CD4-positive, alpha-beta T cell treated with Interleukin-6 at 100 ng/mL for 8 hours (primary cell): ENCODE measurements at places on chromosomes 5 and 9.

- no peak for DNase-seq
Measured at GRCh38 chr5:1561402-1561929, 37.7 kb upstream of the LPCAT1 start.

DNA sequence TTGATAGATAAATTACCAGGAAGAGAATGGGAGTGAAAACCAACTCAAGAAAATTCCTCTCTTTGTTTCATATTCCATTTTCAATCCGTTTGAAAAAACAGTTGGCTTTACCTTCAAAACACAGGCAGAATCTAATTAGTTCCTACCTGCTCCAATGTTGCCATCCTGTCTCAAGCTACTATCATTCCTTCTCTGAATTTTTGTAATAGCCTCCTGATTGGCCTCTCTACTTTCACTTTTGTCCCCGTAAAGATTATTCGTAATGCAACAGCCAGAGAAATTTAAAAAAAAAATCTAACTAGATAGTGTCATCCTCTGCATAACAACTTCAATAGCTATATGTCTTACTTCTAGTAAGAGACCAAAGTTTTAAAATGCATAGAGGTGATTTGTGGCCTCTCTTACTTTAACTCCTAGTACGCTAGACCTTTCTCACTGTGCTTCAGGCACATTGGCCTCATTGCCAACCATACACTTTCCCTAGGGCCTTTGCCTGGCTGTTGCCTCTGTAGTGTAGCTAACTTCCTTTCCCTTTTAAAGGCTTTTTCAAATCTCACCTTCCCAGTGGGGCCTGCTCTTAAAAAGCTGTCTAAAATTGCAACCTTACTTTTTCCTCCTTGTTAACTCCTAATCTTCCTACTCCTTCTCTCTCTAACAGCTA lies 311.3 kb upstream of the GRIN3A start:
- no peak for DNase-seq

DNA sequence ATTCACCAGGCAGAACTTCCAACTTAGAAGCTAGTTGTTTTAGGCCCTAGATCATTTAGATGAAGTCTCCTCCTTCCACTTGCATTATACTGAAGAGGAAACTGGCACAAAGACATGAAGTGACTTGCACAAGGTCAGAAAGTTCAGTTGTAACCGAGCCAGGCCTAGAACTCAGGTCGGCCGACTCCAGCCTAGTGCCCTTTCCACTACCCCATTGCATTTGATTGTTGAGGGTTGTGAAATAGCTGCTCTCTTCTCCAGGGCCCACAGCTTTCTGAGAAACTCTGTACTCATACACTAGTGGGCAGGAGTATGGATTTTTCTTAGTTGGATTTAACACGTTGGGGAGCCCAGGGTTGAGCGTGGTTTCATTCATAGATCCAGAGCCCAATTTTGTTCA lies 5.6 kb downstream of the ZNF462 start:
- DNase-seq: no peak

GRCh38 chr5:165616490-165617405 lies 2111.3 kb downstream of the MAT2B start:
- no peak for DNase-seq

DNA sequence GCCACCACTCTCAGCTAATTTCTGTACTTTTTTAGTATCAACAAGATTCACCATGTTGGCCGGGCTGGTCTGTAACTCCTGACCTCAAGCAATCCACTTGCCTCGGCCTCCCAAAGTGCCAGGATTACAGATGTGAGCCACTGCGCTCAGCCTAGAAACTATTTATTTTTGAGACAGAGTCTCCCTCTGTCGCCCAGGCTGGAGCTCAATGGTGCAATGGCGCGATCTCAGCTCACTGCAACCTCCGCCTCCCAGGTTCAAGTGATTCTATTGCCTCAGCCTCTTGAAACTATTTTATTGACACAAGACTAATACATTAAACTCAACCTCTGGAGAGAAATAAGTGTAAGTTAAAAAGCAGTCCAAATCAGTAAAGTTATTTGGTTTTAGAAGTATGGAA lies 34.0 kb downstream of the IL6ST start:
- DNase-seq: no peak

GRCh38 chr5:139492700-139493192 lies 10.2 kb upstream of the STING1 start:
- no peak for DNase-seq

GRCh38 chr9:78982849-78983248 lies 588.9 kb upstream of the TLE4 start:
- no peak for DNase-seq

GRCh38 chr5:173451031-173451430 lies 122.8 kb upstream of the STC2 start:
- DNase-seq: no peak

DNA sequence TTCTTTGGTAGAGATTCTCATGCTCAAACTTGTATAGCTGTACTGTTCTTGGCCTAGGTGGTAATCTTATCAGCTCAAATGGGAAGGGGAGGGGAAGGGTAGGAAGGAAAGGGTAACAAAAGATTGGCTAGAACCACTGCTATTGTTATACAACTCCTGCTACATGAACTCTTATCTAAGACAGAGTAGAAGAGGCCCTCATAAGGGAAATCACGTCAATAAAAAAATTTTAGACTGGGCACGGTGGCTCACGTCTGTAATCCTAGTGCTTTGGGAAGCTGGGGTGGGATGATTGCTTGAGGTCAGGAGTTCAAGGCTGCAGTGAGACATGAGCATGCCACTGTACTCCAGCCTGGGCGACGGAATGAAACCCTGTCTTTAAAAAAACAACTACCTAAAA lies 15.9 kb downstream of the STOM start:
- no peak for DNase-seq

- no peak for DNase-seq
Measured at GRCh38 chr9:16207161-16207560, 654.3 kb downstream of the CCDC171 start.

GRCh38 chr5:37789991-37790390 lies 49.9 kb downstream of the GDNF start:
- DNase-seq: no peak

GRCh38 chr9:91933556-91934352 lies 16.3 kb downstream of the ROR2 start:
- no peak for DNase-seq

- no peak for DNase-seq
Measured at GRCh38 chr5:76165029-76165428, 81.8 kb downstream of the SV2C start.

DNA sequence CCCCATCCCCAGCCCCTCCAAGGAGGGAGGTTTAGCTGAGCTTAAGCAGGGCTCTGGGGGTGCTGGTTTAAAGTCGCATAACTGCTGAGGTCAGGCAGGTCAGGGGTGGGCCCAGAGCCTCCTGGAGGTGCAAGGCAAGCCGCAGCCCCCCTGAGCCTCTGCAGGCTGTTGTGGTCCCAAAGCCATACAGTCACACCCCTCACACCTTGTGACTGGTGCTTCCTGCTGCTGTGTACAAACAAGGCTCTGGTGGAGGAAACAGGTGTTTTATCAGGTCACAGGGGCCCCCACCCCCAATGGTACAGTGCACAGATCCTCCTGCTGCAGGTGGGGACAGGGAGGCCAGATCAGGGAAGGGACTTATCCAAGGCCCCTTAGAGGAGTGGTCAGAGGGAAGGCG lies 8.0 kb downstream of the TCF7 start:
- DNase-seq: peak; percentile 81

GRCh38 chr9:91245431-91246313 lies 116.0 kb downstream of the AUH start:
- DNase-seq: no peak

DNA sequence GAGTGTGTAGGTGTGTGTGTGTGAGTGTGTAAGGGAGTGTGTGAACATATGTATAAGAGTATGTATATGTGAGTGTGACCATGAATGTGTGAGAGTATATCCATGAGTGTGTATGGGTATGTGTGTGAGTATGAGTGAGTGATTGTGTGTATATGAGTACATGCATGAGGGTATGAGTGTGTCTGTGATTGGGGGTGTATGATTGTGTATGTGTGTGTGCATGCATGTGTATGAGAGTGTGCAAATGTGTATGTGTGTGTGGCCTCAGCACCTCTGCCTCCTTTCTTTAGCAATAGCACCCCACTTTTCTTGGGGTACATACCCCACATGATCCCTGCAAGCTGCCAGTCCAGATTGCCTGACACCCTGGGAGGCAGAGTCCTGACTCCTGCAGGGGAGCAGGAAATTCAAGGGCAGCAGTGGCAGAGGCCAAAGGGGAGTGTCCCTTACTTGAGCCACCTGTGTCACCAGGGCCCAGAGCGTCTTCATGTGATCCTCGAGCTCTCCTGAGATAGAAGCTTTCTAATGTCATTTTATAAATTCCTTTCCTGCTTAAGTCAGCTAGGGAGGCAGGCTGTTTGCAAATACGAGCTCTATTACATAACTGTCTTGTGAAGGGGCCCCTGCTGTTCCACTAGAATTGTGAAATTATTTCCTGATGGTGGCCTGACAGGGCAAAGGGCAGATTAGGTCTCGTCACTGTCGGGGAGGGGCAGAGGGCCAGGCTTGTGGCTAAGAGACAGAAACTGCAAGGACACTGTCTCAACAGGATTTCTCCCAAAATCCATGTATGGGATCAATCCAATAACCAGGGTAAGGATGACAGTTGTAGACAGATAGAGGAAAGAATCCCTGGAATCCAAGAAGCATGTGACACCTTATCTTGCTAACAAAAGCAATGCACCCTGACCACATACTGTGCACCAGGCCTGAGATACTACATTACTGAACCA lies 389.1 kb downstream of the GADD45G start:
- no peak for DNase-seq

GRCh38 chr5:132812781-132813598 lies at the start of gene SOWAHA:
SOWAHA (plus strand) TSS chr5:132813302; CDS start chr5:132813622, 320 bp downstream.
- DNase-seq: no peak

GRCh38 chr5:113036826-113037225 lies 60.2 kb downstream of the DCP2 start:
- DNase-seq: no peak

GRCh38 chr9:113391917-113392316 lies 9.2 kb downstream of the ALAD start:
- DNase-seq: no peak

- no peak for DNase-seq
Measured at GRCh38 chr9:96612105-96612965, 7.3 kb downstream of the CDC14B start.

DNA sequence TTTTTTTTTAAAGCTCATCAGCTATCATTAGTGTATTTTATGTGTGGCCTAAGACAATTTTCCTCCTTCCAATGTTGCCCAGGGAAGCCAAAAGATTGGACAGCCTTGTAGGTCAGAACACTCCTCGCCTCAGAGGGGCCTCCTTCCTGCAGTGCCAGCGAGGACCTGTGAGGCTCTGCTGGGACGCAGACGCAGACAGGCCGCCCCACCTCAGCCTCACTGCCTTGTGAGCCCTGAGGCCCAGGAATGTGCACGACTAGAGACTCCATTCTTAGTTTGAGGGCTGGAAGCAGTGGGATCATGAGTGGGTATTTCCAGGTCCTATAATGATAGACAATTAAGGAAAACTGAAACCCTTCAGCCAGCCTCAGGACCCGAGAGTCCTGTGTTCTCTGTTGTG lies 85.4 kb downstream of the PJA2 start:
- DNase-seq: no peak

DNA sequence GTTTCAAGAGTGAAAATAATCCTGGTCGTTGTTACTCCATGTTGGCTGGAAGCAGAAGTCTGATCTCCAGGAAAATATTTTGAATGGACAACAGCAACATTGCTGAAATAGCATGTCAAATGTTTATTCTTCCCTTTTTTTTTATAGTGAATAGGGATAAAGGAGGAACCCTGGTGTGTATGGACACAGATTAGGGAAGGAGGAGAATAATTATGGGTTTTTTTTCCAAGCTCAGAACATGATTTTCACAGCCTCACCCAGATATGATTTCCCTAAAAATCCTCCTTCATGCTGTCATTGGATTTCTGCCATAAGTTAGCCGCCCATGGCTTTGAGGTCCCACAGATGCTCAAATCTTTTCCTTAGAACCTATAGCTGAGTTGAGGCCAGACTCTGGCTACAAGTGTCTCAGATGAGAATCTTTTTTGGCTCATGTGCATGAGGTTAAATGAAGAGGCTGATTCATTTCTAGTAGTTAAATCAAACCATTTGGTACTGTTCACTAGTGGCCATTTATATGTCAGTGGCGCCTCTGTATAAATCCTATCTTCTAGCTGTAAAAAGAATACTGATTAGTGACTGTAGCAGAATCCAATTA lies 65.5 kb upstream of the LIFR start:
- DNase-seq: no peak

DNA sequence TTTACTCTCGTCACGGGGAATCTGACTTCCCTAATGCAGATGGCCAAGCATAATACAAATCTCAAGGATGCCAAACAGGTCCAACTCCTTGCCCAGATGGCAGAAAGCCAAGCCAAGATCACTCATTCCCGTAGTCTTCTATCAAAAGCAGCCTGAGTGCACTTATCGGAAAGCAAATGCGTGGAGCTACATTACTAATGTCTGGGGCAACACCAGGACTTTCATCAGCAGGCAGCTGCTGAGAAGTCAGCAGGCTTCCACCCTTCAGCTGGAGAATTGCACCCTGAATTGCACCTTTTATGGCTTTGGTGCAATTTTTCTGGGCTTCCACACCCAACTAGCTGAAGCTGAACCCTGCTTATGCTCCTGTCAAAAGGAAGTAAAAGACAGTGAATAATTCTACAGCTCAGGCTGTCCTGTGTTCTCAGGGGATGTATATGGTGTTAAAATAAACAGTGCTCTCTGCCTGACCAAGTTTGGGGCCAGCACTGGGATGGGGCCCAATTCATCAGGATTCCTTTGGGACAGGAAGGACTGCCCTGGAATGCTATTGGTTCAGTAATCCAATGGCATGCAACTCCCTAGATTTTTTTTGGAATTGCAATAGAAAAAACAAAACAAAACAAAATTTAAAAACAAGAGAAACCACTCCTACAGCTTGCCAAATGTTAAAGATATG lies 92.6 kb downstream of the DPYSL3 start:
- no peak for DNase-seq

DNA sequence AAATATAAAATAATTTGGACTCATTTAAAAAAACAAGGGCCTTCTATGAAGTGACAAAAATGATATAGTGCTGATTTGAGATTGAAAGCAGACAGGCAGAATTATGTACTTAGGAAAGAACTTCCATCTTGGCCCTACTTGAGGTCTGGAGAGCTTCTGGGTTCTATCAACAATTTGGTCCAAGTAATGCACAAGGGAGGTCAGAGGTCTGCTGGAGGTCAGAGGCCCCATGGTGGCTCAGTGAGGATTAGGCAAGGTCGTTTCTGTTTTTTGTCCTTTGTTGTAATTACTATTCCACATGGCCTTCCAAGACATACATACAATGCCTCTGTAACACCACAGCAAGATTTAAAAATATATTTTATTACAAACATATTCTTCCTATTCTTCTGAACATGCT lies 37.2 kb downstream of the NUDT12 start:
- DNase-seq: no peak

DNA sequence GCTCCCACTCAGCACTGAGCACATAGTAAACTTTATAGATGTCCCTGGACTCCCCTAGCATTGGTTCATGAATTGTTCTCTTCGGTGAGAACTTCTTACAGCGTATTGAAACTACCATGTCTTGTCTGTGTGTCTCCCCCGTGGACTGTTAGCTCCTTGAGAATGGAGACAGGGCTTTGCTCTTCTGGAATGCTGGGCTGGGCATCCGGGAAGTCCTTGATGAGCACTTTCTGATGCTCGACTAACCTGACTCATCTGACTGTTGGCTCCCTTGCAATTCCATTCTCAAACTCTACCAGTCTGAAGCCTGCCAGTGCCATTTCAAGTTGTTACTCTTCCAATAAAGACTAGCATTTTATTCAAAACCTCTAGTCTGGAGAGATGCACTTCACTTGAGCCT lies 15.0 kb upstream of the PFDN1 start:
- no peak for DNase-seq

- no peak for DNase-seq
Measured at GRCh38 chr9:127140842-127141675, 18.6 kb upstream of the ANGPTL2 start.
